ENCODE measurements at places on chromosomes 2 and 18. TPM values are rescaled to one million over a fixed set of nuclear protein-coding genes. Genes with fewer than 3 reads are reported as not detected.

The AMMECR1L gene
- polyA plus RNA-seq, result 4.0 TPM

The RAB6D gene
- not detected for polyA plus RNA-seq

DNA sequence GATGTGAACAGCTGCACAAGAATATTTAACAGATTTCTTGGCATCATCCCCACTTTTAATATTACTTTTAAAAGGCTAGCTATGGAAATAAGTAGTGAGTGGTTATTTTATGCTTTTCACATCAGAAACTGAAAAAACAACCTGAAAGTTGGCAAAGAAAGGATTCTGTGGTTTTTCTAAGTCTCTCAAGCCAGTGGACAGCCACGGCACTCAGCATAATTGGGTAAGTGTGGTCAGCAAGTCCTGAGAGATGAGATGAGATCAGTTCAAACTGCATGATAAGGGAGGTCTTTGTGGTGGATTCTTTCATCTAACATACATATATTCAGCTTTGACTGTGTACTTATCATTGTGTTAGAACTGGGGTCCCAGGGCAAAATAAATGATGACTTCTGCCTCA, 105.2 kb downstream of the LYPD6B start:
- DNase-seq, result no peak

- DNase-seq, result no peak
Observed at GRCh38 chr2:144560251-144560650, 40.3 kb upstream of the ZEB2 start.

- DNase-seq, result no peak
Observed at GRCh38 chr2:38659115-38659514, 6.8 kb upstream of the GALM start.

DNA sequence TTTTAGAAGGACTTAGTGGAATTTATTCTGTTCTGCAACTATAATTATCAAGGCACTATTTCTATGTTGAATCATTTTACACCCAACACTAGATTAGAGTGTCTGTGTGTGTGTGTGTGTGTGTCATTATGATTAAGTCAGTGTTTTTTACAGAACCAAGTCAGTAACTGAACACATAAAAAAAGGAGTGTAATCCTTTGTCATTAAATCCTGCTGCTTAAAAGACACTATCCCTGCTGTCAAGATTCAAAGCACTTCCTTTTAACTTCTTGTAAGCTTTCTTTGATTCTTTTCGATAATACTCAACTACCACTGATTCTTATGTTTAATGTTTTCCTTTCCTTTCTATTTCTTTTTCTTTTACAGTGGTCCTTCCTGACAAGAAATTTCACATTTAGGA, 306.7 kb downstream of the ZNF804A start:
- no peak for DNase-seq

The TGFA gene
- 1.3 TPM for polyA plus RNA-seq

The RESP18 gene
- not detected for polyA plus RNA-seq

DNA sequence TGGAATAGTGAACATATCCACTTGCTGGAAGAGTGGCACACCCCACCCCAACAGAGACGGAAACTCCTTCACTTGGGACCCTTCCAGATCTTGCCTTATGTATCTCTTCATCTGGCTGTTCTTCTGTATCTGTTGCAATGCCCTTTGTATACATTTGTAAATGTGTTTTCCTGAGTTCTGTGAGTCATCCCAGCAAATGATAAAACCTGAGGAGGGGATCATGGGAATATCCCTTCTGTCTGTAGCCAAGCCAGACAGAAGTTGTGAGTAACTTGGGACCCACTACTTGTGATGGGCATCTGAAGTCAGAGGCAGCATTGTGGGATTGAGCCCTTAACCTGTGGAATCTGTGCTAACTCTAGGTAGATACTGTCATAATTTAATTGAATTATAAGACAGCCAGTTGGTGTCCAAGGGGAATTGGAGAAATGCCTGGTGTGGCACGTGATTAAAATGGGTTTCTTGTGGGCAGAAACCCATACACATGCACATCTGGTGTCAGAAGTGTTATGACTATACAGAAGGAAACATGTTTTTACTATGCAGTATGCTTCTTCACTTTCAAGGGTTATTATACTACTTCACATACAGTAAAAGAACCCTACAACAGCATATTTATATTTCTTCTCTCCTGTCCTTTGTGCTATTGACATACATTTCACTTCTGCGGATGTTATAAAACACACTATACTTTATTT, 32.3 kb upstream of the TMEM247 start:
- DNase-seq, result no peak

GRCh38 chr2:37688771-37689468, 17.5 kb upstream of the CDC42EP3 start:
- no peak for DNase-seq

The EIF4E2 gene
- 54.0 TPM for polyA plus RNA-seq

The L3MBTL4 gene
- polyA plus RNA-seq, result 0.79 TPM

The CD8B gene
- 0.21 TPM for polyA plus RNA-seq

The IL1A gene
- polyA plus RNA-seq, result not detected

The EIPR1 gene
- 7.9 TPM for polyA plus RNA-seq

GRCh38 chr2:152499896-152500735, 165.1 kb downstream of the FMNL2 start:
- peak; percentile 8 for DNase-seq

DNA sequence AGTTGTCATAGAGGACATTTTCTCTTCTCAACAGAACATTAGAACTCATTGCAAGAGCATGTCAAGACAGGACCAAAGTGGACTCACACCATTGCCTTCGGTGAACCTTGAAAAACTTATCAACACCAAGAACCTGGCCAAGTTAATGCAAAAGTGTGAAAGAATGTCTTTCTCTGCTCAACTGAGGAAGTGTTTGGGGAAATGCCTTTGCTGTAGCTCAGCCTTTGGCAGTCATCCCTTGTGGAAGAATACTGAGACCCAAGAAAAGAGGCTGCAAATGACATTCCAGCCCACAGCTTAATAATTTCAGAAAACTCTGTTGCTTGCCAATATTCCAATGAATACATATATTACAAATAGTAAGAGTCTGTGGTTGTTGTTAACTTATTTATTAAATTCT, 728.8 kb upstream of the PIK3C3 start:
- DNase-seq, result no peak

DNA sequence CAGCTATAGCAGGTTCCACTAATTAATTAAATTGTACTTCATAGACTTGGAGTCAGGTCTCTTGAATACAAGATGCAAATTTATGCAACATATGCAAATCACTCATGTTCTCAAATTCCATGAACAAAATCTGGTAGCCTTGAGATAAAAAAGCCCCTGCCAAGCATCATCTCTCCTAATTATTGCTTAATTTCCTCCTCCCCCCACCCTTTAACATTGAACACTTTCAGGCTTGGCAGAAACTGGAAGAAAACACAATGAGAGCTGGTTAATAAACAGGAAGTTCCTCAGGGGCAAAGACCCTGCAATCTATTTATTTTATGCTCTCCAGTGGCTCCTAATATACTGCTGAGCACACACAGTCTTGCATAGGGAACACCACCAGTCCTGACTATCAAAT, 35.6 kb upstream of the ACVR1 start:
- DNase-seq, result no peak

The SELENOI gene
- polyA plus RNA-seq, result 10.2 TPM

DNA sequence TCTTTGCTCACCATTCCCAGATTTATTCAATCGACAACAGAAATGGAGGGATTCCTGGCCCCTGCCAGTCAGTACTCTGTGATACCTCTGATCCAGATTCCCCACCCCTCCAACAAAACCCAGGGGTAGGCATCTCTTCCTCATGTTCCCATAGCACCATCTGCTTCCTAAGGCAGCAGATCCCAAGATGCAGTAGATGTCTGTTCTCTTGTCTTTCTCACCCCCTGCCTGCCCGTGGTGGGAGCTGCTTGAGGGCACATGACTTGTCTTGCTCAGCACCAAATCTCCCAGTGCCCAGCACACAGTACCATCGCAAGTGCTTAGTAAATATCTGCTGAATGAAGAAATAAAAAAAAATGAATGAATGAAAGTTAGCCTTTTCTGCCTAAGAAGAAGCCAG, 98.2 kb downstream of the ZBTB7C start:
- DNase-seq, result no peak

DNA sequence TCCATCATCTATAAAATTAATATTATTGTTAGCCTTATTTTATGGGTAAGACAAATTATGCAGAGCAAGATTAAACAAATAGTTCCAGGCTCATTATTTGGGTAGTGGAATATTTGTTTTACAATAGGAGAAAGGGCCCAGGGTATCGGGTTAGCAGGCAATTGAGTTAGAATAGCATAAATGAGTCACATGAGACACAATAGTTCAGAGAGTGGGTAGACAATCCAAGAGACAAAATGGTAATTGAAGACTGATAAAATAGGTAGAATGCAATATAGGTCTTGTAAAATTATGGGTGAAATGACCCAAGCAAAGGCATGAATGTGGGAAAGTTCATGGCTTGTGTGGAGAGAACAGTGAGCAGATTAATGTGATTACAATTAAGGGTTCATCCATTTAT, 790.9 kb upstream of the GCFC2 start:
- no peak for DNase-seq

DNA sequence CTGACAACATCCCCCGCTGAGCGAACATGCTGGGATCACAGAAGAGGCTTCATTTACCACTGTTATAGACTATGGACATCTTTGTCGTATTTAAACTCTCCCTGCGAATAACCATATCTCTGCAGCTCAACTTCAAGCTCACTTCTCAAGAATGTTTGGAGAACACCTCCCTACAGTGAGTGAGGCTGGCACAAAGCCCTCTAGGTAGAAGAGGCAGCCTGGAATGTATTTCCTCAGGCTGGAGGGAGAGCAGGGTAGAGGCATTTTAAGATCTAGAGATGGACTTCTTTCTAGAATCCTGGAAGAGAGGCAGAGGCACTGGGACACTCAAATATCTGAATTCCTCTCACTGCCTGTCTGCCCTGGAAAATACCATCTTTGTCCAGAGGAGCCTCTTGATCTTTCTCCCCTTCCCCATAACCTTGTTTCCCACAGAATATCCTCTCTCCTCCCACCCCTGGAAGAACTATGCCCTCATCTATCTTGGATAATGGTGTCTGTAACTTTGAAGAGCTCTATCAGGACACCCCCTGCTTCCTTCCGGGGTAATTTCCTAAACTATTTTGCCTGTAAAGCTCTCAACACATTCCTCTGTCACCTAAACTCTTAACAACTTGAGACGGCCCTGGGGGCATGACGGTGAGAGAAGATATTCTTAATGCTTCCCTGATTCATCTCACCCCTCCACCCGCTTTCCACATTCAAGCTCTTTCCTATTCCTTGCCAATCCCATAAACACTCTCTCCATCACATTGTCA, 2.4 kb upstream of the ANTXR1 start:
- no peak for DNase-seq

DNA sequence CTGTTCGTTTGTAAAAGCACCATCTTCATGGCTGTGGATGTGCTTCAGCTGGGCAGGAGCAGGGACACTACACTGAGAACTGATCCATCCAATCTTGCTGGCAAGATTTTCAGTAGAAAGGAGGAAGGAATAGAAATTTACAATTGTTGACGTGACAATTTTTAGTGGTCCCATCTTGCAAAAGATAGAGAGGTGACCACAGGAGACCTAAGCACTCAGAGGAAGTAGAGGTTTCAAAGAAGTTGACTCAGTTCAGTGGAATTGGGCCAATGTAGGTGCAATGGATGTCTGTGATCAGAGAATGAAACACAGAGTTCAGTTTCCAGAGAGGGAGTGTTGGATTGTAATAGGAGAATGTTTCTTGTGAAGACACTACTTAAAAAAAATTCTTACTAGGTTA, 1.4 kb downstream of the UGT1A5 start:
- DNase-seq, result no peak

GRCh38 chr2:162138310-162138709, 13.7 kb downstream of the GCG start:
- no peak for DNase-seq

DNA sequence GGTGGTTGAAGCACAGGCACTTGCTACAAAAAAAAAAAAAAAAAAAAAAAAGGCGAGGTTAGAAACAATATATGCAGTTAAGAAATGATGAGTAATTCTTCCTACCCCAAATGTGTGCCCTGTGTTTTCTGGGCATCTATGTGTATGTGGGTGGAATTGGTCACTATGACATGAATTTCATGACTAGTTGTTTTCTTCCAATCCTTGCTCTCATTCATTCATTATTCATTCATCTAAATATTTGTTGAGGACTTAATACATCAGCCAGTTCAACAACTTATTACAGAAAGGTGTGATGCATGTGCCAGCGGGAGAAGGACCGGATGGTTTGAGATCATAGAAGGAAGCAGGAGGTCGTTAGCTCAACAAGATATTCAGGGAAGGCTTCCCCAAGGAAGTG, 8.3 kb upstream of the EGR4 start:
- no peak for DNase-seq

GRCh38 chr2:27736890-27737204, 34.7 kb upstream of the MRPL33 start:
- DNase-seq, result no peak

The ABI2 gene
- 33.9 TPM for polyA plus RNA-seq

GRCh38 chr2:31138037-31138962, at the start of gene GALNT14:
Gene GALNT14, minus strand, starts transcription at chr2:31138440. Its CDS starts 354 bp downstream, at chr2:31138086.
- DNase-seq, result peak; percentile 54

DNA sequence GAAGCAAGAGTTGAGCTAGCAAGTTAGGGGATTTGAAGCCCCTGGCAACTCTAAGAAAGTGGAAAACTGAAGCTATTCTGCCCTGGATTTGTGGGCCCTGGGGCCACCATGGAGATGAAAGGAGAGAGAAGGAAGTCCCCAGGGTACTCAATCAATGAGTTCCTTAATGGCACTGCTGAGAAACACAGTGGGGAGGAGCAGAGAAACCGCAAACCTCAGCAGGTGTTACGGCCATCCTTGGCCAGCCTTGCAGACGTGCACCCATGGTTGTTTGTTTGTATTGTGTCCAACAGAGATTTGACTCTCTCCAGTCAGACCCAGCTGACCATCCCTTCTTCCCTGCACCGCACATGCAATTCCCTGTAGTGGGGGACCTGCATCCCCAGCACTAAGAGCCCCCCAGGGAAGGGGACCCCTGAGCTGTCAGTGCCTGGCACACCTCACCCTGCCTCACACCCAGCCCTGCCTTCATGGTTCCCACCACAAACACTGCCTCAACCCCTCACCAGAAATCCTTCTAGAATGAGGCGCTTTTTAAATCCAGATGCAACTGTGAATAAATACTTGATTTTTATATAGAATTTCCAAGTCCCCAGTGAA, 255.3 kb downstream of the SH3BP4 start:
- DNase-seq, result no peak

- DNase-seq, result peak; percentile 46
Observed at GRCh38 chr2:46187112-46187618, 110.0 kb upstream of the EPAS1 start.

The TXNDC2 gene
- polyA plus RNA-seq, result not detected

The RND3 gene
- polyA plus RNA-seq, result 17.1 TPM

- peak; percentile 34 for DNase-seq
Observed at GRCh38 chr2:158994920-158995676, 26.7 kb downstream of the TANC1 start.

- no peak for DNase-seq
Observed at GRCh38 chr2:150698016-150698661, 210.7 kb upstream of the RND3 start.
